ENCODE measurements at places on chromosomes 1 and 21. TPM values are rescaled to one million over a fixed set of nuclear protein-coding genes. Genes with fewer than 3 reads are reported as not detected.

CTSK gene
- total RNA-seq, result 69.1 TPM

DNA sequence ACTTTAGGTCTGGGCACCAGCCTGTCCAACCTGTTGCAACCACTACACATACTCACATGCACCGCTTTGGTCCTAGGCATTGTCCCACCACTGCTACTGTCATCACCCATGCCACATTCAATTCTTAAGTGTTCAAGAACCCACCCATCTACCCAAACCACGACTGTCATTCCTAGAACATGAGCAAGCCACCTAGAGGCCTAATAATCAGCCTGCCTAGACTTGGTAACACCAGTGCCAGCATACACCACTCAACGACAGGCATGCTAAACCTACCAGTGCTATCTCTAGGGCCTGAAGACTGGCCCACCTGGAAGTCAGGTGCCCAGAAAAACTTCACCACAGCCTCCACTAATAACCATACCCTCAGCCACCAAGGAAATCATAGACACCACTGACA is 532.8 kb upstream of the DEPDC1 start:
- H3K27ac ChIP-seq, result no peak overlapping the region
- H3K27me3 ChIP-seq, result no peaks in the 10 kb centered on the region
- H3K4me1 ChIP-seq, result no peaks in the 10 kb centered on the region

DNA sequence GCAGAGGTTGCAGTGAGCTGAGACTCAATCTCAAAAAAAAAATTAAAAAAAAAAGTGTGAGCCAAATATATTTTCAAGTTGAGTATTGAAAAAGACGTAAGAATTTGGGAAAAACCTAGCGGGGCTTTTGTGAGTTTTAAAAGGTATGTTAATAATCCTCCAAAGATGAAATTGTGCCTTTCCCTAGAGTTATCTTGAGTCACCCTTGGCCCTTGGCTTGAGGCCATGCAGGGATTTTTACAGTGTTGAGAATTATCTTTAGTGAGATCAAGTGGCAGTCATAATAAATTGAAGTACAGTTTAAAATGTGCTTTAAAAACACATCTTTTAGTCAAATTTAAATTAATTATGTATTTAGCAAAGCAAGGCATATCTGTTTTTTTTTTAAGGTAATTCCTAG is 32.7 kb downstream of the PPP2R5A start:
- H3K27ac ChIP-seq, result no peak overlapping the region
- H3K4me1 ChIP-seq, result no peaks in the 10 kb centered on the region
- no peaks in the 10 kb centered on the region for H3K36me3 ChIP-seq
- no peaks in the 10 kb centered on the region for H3K27me3 ChIP-seq
- ATAC-seq, result no peak

- H3K27ac ChIP-seq, result no peak overlapping the region
- H3K36me3 ChIP-seq, result no peaks in the 10 kb centered on the region
- H3K27me3 ChIP-seq, result peaks cover 56% of the 10 kb centered on the region
- no peak for ATAC-seq
- no peak overlapping the region for H3K4me3 ChIP-seq
These were observed 9.0 kb downstream of the TTLL10 start for GRCh38 chr1:1182491-1183220.

- H3K27me3 ChIP-seq, result no peaks in the 10 kb centered on the region
- peaks cover 17% of the 10 kb centered on the region for H3K4me1 ChIP-seq
- peaks cover 19% of the 10 kb centered on the region for H3K36me3 ChIP-seq
These were observed 14.3 kb downstream of the THBS3 start for GRCh38 chr1:155193275-155193990.

S100A7 gene
- not detected for total RNA-seq

GRCh38 chr21:28633839-28634555 is 358.7 kb downstream of the LTN1 start:
- H3K36me3 ChIP-seq, result no peaks in the 10 kb centered on the region
- H3K4me1 ChIP-seq, result peaks cover 52% of the 10 kb centered on the region
- H3K27me3 ChIP-seq, result no peaks in the 10 kb centered on the region
- ATAC-seq, result peak; percentile 76
- H3K4me3 ChIP-seq, result no peak overlapping the region

DNA sequence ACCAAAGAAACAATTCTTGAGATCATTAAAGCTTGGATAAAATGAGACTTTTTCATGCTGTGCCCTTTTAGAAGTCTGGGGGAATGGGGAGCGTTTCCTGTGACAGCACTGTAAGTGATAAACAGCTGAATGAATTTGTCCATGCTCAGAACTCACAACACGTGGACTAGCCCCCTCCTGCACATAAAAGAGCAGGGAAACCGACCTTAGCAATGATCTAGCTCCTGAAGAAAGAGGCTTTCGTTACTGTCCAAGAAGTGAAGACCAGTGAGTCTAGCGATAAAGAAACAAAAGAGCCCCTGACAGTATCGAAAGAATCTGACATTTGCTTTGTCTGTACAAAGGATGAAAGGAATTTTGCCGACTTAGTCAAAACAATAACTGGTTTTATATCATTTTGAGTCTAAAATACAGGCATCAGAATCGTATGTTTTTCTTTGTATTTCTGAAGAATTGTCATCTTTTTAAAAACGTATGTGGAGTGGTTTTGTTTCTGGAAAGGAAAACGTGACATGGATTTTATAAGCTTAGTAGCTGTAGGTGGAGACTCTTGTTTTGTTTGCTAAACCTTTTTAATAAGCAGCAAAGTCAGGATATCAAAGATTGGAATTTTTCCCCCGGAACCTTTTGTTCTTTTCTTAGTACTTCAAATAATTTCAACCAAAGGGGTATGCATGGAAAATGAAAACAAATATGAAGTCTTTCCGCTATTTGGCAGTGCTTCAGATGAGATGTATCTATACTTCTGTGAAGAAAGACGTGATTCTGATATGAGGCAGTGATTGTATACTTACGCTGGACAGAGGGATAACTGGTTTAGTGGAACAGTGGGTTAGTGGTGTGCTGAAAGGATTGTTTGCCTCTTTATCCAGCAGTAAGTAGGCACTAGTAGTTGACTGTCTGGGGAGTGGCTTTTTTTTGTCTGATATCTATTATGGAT is 61.0 kb downstream of the MAST2 start:
- H3K36me3 ChIP-seq, result no peaks in the 10 kb centered on the region
- peak overlapping the region; percentile 39 for H3K4me3 ChIP-seq
- peaks cover 11% of the 10 kb centered on the region for H3K4me1 ChIP-seq
- ATAC-seq, result no peak

- H3K4me1 ChIP-seq, result no peaks in the 10 kb centered on the region
- no peak overlapping the region for H3K4me3 ChIP-seq
- H3K27ac ChIP-seq, result no peak overlapping the region
- H3K27me3 ChIP-seq, result no peaks in the 10 kb centered on the region
- no peak for ATAC-seq
These were observed 22.5 kb downstream of the JMJD4 start for GRCh38 chr1:227712648-227713047.

DNA sequence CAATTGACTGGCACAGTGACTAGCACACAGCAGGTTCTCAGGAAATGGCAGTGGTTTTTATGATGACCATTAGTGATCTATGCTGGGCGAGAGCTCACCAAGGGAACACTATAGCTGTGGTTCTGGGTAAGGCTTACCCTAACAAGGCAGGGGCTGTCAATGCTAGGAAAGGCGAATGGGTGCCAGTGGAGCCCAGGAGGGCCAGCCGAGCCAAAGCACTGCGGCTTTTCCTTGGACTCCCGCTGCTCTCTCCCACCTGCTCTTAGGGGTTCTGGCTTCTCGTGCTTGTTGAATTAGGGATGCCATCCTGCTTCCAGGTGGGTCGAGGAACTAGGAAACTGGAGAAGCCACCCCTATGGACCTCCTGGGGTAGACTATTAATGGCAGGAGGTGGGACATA is 10.0 kb upstream of the A3GALT2 start:
- H3K27ac ChIP-seq, result peak overlapping the region; percentile 100
- H3K4me3 ChIP-seq, result no peak overlapping the region
- H3K4me1 ChIP-seq, result peaks cover 12% of the 10 kb centered on the region
- H3K36me3 ChIP-seq, result peaks cover 84% of the 10 kb centered on the region
- H3K27me3 ChIP-seq, result no peaks in the 10 kb centered on the region
- ATAC-seq, result no peak

GRCh38 chr21:42423197-42423675 is 19.5 kb downstream of the UBASH3A start:
- H3K27ac ChIP-seq, result no peak overlapping the region
- no peaks in the 10 kb centered on the region for H3K4me1 ChIP-seq

DNA sequence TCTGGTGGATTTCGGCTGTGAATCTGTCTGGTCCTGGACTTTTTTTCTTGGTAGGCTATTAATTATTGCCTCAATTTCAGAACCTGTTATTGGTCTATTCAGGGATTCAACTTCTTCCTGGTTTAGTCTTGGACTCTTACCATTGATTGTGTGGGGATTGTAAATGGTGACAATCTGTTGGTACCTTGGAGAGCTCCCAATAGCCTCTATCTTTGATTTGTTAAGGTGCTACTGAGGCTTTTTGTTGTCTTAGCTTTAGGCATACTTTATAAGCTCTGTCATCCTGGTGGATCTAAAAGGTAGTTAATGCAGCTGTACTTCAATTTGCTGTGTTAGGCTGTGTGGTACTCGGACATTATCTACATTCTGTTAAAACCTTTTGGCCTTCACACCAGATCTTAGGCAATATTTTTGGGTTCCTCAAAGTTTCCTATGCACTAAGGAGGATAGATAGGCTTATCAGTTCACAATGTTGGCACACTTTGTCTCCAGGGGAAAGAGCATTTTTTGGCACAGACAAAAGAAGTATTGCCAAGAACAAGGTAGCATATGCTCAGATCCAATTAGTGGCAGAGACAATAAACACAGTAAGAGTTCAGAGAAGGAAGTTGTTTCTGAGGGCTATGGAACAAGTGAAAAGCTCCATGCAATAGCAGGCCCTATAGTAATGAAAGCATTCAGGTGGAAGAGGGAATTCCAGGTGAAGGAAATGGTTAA is 230.4 kb downstream of the PDE4B start:
- no peaks in the 10 kb centered on the region for H3K36me3 ChIP-seq
- ATAC-seq, result no peak
- no peak overlapping the region for H3K27ac ChIP-seq
- no peaks in the 10 kb centered on the region for H3K4me1 ChIP-seq
- H3K27me3 ChIP-seq, result no peaks in the 10 kb centered on the region
